Stimulated activated CD4-positive, alpha-beta T cell treated with anti-CD3 and anti-CD28 coated beads, TNF-alpha, amount 100 ng/mL, for 48 hours (primary cell): ENCODE measurements at places on chromosomes 1 and 21.

- DNase-seq: no peak
Measured at GRCh38 chr1:41983451-41983850, 64.7 kb upstream of the HIVEP3 start.

GRCh38 chr1:43781574-43781973 is 74.2 kb downstream of the ST3GAL3 start:
- no peak for DNase-seq

GRCh38 chr1:65359888-65360287 is 50.5 kb downstream of the DNAJC6 start:
- DNase-seq: no peak

DNA sequence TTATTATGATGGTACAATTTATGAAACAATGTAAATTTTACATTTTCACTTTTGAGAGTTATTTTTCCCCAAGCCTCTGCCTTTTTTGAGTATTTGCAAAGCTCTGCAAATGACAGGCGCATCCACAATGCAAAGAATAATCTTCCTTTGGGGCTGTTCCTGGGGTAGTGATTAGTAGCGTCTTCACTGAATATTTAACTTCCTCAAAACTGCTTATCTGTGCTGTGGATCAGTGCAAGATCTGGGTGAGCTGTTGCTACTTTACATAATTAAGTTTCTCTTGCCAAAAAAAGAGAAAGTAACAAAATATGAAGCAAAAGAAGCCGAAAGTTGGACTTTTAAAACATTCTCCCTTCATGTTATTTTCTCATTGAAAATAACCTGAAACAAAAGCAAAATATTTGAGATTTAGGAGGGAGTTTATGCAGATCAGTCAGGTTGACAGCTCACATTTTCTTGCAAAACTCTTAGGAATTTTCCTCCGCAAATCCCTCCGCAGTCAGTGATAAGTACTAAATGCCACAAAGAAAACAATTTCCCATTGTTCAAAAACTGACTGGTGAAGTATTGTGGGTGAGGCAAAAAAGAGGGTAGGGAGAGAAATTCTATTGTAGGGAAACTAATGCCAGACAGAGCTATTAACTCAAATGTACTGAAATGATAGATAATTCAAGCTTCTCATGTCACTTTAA is 276.4 kb upstream of the B3GALT2 start:
- DNase-seq: no peak

- DNase-seq: no peak
Measured at GRCh38 chr21:14981246-14981645, 83.6 kb downstream of the NRIP1 start.

GRCh38 chr21:44658913-44659595 is 1.3 kb downstream of the KRTAP12-3 start:
- DNase-seq: no peak

GRCh38 chr1:186987769-186988168 is 159.0 kb downstream of the PLA2G4A start:
- no peak for DNase-seq

- no peak for DNase-seq
Measured at GRCh38 chr1:206472886-206473285, 2.6 kb downstream of the IKBKE start.

GRCh38 chr21:41176846-41177245 is 8.9 kb downstream of the BACE2 start:
- no peak for DNase-seq

- DNase-seq: no peak
Measured at GRCh38 chr1:212777151-212777550, 14.4 kb downstream of the NSL1 start.

DNA sequence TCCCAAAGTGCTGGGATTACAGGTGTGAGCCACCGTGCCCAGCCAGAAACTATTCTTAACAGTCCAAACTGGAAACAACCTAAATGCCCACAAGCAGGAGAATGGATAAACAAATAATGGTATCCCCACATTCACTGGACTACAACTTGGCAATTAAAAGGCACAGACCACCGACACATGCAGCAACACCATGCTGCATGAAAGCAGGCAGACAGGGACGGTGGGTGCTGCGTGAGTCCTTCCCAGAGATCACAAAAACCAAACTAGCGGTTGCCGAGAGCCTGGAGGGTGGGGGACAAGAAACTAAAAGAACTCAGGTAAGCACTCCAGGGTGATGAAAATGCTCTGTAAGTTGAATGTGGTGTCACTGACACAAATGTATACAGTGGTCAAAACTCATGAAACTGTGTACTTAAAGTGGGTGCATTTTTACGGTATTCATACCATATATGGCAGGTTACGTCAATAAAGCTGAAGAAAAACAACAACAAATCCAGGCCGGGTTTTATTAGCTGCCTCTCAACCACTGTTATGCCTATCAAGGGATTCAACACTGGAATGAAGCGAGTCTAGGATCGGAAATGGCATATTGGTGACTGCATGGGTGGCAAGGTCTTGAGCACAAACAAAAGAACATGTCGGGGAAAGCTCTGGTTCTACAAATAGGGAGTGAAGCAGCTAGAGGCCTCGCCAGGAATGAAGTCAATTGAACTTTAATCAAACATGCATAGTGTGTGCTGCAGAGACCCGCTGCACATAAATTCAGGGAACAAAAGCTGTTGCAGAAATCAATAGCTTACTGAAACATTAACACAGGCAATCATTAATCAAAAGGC is 52.4 kb downstream of the SLC45A1 start:
- no peak for DNase-seq

GRCh38 chr21:21101911-21102310 is 103.7 kb downstream of the NCAM2 start:
- no peak for DNase-seq

DNA sequence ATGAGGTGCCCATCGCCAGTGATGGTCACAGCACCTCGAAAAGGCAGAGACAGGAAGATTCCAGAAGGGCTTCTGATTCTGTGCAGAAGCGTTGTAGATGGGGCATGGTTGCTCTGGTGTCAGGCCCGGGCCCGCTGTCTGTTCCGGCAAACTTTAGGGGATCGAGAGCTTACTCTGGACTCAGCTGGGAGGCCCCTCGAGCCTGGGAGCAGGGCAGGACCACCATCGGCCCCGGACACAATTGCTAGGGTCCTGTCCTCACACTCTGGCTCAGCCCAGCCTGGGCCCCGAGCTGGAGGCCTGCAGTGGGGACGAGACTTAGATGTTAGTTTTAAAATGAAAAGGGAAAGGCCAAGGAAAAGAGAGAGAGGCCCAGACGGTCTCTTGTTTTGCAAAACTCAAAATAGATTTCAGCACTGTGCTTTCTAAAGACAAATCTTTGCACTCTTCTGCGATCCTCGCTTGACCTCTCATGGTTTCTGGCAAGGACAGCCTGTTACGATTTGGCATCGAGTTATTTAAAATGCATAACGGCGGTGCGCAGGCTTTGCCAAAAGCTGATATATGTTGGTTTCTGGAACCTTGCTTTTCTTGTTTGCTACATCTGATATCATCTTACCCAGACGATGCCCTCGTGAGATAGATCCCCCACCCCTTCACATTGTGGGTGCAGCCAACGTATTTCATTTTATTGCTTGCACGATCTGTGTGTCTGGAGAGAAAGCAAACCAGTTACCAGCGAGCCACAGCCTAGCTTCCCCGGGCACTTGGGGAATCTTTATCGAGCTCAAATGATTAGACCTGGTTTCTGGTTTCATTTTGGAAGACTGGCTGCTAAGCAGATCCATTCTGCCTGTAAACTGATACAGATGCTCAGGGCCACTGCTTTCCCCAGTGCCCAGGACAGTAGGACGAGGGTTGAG is 58.0 kb downstream of the PRDM16 start:
- DNase-seq: no peak

DNA sequence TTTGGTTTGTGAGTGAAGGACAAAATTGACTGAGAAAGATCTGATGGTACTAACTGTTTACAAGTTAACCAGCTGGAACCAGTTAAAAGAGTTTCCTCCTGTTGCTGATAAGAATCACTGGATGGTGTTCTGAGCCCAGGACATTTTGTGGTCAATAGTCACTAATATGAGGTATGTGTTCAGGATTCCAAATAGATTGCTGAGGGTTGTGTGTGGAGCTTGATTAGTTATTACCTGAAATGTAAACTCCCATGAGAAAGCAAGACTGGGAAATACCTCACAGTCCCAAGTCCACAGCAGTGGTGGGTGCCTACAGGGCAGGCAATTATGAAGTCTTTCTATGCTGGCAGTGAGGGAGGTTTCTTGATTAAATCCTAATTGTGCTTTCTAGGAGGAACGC is 164.6 kb downstream of the DNM3 start:
- no peak for DNase-seq

- no peak for DNase-seq
Measured at GRCh38 chr1:217322834-217323233, 308.1 kb downstream of the GPATCH2 start.

GRCh38 chr1:198377702-198378101 is 162.8 kb downstream of the ATP6V1G3 start:
- DNase-seq: no peak

DNA sequence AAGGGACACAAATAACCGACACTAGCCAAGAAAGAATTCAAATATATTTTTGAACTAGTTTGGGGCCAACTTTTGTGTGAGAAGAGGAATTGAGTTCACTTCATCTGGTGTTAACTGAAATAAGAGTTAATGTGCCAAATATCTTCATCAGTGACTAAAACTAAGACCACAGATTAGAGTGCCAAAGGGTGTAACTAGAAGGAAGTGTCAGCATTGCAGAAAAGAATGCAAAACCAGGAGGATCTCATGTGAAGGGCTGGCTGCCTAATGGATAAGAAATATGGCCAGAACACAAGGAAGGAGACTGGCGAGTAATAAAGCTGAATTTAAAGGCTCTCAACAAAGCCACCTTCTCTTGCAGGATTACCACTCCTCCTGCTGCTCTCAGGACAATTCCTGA is 61.8 kb upstream of the LRRC8D start:
- no peak for DNase-seq

DNA sequence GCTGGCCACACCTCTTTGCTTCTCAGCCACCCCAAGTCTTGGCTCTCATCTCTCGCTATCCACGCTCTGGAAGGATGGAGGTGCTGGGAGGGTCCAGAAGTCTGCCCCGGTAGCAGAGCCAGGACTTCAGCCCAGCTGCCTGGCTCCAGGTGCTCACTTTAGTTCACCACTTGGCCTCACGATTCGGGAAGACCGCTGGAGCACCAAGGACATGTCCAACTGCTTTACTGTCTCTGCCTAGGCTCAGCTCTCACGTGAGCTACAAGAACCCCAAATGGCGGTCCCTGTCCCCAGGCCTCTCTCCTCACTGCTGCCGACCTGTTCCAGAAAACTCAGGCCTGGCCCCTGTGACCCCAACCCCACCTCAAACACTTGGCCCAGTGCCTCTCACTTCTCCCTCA is 3.4 kb downstream of the TRIM11 start:
- DNase-seq: no peak

DNA sequence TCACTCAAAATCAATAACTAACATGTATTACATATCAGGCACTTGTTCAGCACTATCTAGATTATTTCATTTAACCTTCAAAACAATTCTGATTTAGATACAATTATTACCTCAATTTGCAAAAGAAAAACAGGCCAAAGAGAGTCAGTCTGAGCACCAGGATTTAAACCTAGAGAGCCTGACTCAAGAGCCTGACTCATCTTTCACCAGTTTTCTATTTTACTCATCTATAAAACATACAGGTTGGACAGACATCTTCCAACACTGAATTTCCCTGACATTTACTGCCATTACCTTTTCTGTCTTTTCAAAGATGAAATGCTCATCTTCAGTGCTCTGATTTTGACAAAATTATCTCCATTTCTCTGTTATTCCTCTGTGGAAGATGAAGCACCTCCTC is 116.5 kb downstream of the MRPL39 start:
- DNase-seq: no peak

- DNase-seq: no peak
Measured at GRCh38 chr1:54643736-54644135, 2.1 kb downstream of the MROH7 start.

DNA sequence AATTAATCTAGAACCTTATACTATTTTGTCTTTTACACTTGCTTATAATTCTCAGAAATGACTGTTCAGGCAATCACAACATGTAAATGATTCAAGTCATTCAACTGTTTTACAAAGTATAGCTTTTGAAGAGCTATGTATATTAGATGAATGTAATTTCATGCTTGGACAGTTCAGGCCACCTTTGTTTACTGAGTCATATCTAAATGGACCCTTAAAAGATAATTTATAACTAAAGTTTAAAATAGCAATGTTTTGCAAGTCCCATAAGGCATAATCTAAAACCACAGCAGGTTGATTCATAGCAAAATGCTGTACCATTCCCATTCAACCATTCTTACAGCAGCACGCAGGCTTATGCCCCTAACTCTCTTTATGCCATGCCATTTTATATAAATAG is 64.8 kb downstream of the PIK3R3 start:
- no peak for DNase-seq

DNA sequence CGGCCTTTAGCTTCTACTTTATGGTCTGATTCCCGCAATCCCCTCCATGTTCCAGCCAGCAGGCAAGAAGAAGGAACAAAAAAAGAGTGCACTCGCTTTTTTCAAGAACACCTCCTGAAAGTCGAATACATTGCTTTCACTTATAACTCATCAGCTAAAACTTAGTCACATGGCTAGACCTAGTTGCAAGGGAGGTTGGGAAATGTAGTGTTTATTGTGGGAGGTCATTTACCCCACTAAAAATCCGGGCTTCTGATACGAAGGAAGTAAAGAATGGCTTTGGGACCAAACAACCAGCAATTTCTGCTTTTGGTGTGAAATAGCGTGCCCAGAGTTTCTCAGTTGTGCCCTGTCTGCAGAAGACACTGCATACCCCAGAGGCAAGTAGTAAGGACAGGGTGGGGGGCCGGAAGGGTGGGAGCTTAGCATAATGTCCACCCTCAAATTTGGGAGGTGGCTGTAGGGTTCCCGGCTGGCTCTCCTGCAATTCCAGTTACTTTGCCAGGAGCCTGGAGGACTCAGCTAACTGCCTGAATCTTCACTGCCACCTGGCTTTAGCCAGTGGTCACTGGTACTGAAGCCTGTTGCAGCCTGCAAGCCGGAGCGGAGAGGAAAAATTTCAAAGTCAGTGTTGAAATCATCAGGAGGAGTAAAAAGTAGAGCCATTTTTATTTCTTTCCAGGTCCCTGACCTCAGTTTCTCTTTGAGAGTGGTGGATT is 57.7 kb upstream of the F3 start:
- DNase-seq: no peak

DNA sequence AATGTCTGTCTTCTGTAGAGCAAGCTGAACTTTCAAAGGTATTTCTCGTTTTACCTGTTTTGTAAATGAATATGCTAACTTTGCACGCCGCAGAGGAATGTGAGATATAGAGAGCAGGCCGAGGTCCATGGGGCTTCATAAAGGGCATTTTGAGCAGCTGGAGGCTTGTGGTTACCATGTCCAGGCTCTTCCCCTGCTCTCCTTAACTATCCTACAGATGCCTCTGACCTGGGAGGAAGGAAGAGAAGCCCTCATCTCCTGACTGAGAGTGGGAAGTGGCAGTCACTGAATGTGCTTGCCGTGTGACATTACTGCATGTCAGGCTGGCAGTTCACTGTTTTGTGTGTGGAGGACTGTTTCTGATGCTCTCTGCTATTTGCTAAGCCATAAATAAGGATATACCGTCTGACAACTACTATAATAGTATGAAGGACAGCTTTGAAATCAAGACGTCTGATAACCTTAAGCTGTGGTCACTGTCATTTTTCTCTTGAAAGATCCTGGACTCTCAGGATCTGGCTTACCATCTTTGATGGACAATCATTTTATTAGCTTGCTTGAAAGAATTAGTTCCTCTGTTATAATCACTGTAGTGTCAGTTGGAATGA is 92.2 kb downstream of the DYRK1A start:
- DNase-seq: no peak

- DNase-seq: no peak
Measured at GRCh38 chr21:45788198-45788597, 144.7 kb downstream of the PCBP3 start.

GRCh38 chr1:181175356-181175910 is 86.9 kb downstream of the IER5 start:
- DNase-seq: no peak

GRCh38 chr1:109877317-109877771 is 33.3 kb upstream of the CSF1 start:
- DNase-seq: no peak
